ENCODE measurements at places on chromosomes 13 and 19.
A peak's percentile ranks its signal among the peaks of the same experiment; 100 is the strongest.

DNA sequence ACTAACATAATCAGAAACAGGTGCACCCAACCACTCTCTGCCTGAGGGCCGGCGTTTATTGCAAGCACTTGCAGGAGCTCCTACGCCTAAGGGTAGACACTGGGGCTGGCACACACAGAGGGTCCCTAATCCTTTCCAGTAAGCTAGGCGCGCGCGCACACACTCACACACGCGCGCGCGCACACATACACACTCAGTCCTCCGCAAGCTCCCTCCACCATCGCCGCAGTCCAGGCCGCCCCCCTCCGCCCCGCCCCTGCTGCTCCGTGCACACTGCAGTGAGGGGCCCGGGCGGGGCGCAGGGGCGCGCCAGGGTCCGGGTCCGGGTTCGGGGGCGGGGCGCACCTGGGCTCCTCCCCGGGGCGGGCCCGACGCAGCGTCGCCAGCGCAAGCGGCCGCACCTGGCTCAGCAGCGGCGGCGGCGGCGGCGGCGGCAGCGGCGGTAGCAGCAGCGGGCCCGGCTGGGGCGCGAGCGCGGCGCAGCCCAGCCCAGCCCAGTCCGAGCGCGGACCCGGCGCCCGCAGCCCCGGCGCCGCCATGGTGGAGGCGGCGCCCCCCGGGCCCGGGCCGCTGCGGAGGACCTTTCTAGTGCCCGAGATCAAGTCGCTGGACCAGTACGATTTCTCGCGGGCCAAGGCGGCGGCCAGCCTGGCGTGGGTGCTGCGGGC lies at the start of gene CAMSAP3:
TSS of gene CAMSAP3 (plus strand) at position 398 of the 668 bp plus-strand sequence. CDS start at position 538, 140 bp downstream.
- DNase-seq, result peak; percentile 28

GRCh38 chr19:2426611-2427428 lies 566 bp downstream of the TIMM13 start:
- DNase-seq, result peak; percentile 26

- no peak for DNase-seq
Observed at GRCh38 chr13:102487330-102487729, 85.5 kb upstream of the FGF14 start.

GRCh38 chr19:17406046-17406886 lies 836 bp upstream of the BST2 start:
- DNase-seq, result no peak

DNA sequence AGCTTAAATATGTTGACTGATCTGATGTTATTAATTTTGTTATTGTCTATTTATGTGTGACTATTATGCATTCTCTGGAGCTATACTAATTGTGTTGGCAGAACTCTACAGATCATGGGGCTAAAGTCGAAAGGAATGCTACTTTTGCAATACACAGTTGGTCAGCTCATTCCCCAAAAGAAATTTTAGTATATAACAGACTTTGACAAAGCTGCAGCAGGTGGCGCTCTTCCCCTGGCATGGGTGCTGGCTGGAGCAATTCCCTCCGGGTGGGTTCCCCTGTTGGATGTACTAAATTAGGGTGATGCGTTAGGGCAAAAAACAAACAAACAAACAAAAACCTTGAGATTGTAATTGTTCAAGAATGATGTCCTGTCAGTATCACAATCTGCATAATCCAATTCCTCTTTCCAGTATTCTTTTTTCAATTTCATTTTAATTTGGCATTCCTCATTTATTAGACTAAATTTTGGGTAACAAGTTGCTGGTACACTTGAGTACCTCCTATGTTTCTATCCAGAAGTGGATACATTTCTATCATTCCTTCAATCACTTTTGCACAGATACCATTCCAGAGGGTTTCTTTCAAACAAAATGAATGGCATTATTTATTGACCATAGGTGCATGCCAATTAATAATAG lies 322.8 kb upstream of the EDNRB start:
- peak; percentile 45 for DNase-seq

- DNase-seq, result no peak
Observed at GRCh38 chr13:95552208-95552538, 347 bp upstream of the CLDN10 start.

DNA sequence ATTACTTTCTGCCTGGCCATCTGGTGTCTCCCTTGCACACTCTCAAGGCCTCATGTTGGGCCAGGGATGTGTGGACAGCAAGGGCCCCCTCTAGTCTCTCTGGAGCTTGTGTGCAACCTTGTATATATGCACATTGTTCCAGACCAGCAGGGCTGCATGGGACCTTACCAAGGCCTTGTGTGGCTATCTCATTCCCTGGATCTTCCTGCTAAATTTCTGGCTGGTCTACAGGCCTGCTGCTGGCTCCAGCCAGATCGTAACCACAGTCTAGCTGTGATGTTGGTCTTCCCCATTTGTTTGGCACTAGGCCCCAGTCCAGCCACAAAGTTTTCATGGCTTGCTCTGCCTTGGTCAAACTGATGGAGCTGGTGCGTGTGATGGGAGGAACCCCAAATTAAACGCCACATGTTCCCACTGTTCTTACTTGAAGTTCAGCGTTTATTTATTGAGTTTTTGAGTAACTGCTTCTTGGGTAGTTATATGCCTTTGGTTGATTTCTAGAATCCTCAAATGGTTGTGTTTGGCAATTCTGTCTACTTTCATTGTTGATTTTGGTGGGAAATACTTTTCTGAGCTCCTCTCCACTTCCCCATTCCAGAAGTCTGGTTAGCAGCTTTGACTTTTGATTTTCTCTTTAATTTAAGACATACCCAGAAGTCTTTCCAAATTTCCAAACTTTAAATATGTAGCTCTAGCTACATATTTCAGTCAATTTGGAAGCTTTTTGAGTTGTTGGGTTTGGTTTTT lies 56.4 kb downstream of the SIPA1L3 start:
- no peak for DNase-seq

GRCh38 chr13:93344048-93344705 lies 117.6 kb downstream of the GPC6 start:
- no peak for DNase-seq

- peak; percentile 19 for DNase-seq
Observed at GRCh38 chr13:36418022-36418805, 14.1 kb upstream of the CCNA1 start.

GRCh38 chr13:84607261-84608013 lies 725.2 kb upstream of the SLITRK1 start:
- no peak for DNase-seq

DNA sequence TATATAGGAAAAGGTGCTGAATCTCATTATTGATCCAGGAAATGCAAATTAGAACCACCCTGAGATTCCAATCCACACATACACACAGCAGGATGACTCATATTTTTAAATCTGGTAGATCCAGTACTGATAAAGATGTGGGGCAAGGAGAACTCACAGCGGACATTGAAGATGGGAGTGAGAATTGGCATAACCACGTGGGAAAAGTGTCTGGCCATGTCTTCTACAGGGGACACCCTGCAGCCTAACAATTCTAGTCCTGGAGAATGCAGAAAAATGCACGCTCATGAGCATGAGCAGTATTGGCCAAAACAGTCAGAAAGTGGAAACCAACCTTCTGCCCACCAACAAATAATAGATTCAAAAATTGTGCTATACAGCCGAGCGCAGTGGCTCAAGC lies 13.5 kb upstream of the BCL3 start:
- DNase-seq, result no peak

DNA sequence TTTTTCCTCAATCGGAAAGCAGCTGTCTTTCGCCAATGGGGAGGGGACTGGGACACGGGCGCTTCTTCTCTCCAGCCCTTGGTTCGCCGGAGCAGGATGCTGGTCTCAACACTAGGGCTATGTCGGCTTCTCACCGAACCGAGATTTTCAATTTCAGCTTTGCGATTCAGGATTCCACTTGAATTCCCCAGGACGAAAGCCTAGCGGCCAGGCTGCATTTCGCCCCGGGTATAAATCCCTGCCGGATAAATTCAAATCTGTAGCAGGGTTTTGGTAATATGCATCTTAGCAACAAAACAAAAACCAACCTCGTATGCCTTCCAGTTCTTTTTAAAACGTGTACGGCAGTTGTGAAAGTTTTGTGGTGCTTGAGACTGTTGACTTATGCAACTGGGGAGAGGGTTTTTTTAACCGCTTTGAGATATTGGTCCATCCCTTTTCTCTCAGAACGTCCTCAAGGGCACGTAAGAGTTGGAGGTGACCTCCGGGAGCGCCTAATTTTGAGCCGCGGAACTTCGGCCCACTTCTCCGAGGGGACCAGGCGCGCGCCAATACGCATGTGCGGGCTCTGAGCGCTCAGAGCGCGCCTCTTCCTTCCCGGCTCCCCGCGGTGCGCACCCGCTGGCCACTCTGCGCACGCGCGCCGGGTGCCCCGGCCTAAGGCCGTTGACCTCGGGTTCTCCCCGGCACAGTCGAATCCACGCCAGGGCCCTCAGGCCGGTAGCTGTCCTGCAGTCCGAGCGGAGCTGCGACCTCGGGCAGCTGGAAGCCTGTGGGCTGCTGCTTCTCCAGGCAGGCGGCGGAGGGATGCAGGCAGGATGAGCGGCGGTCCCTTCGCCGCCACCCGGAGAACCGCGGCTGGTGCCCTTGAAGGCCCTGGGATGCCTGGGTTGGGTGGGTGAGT lies 7.6 kb downstream of the POU4F1 start:
- no peak for DNase-seq

DNA sequence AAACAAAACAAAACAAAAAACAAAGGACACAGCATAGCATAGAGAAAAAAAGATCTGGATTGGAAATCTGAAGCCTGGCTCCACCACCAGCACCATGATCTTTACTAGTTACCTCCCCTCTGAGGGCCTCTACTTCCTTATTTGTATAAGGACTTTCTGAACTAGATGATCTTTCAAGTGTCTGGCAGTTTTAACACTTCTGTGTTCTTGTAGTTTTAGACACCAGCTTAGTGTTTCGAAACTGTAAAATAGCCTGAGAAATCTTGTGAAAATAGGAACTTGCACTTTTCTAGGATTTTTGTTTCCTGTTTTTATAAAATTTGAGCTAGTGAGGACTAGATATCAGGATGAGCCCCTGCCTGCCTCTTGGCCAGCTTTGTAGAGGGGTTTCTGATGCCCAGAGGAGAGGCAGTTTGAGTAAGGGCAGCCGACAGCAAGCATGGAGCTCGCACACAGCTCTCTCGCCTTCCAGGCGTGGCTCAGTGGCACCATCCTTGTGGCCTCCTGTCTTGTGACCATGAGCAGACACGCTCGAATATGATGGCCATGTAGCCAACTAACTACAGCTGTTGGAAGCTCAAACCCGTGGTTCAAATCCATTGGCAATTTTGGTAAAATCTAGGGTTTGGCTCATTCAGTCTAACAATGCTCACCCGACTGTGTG lies 319.0 kb downstream of the KCNRG start:
- DNase-seq, result no peak

DNA sequence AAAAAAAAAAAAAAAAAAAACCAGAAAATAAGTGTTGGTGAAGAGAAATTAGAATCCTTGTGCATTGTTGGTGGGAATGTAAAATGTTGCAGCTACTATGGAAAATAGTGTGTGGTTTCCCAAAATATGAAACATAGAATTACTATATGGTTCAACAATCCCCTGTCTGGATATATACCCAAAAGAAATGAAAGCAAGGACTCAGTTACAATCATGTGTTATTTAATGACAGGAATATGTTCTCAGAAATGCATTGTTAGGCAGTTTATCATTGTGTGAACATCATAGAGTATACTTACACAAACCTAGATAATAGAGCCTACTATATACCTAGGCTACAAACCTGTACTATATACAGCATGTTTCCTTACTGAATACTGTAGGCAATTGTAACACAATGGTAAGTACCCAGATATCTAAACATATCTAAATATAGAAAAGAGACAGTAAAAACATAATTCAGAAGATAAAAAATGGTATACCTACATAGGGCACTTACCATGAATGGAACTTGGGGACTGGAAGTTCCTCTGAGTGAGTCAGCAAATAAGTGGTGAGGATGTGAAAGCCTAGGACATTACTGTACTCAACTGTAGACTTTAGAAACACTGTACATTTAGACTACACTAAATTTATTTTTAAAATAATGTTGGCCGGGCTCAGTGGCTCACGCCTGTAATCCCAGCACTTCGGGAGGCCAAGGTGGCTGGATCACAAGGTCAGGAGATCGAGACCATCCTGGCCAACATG lies 25.7 kb upstream of the SLC7A1 start:
- no peak for DNase-seq

- no peak for DNase-seq
Observed at GRCh38 chr13:45827318-45827717, 24.2 kb downstream of the SIAH3 start.

DNA sequence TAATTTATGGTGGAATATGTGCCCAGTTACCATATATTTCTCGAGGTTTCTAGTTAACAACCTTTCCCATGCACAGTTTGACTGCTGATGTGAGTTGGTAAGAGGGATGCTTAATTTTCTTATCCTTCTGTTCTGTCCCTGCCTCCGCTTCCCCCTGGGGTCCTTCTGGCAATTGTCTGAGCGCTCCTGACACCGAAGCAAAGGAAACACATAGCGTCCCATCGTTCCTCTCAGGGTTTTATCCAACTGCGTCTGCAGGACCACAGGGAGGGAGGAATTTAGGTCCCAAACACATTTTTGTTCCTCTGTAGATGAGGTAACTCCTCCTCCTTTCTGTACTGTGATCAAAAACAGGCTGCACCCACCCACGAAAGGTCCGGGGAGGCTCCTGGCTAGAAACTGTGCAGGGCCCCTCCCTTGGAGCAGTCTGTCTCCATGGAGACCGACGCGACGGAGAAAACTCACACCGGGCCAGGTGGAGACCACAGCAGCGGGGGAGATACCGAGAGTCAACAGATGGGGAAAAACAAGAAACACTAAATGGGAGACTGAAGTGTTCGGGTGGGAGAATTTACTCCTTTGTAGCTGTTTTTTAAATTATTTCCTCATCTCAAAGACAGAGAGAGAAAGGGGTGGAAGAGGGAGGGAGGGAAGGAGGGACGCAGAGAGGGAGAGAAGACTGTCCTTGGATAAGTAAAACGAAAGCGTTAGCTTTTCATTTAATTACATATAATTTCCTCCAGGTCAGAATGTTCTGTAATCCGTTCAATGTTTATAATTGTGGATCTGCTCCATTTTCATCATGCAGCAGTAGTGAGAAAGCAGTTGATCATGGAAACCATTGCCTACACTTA lies 191.8 kb upstream of the NBEA start:
- no peak for DNase-seq

- DNase-seq, result no peak
Observed at GRCh38 chr13:45437947-45438346, 19.8 kb upstream of the SLC25A30 start.

GRCh38 chr19:56137405-56137804 lies 3.7 kb upstream of the ZNF444 start:
- DNase-seq, result no peak

GRCh38 chr13:38796890-38797289 lies 110.0 kb downstream of the FREM2 start:
- DNase-seq, result no peak
